Activated T-cell treated with anti-CD3 and anti-CD28 coated beads for 4 hours (primary cell): ENCODE measurements at places on chromosomes 12 and 14.

- DNase-seq = no peak
Observed at GRCh38 chr12:13849456-13849855, 131.9 kb downstream of the GRIN2B start.

GRCh38 chr12:65956056-65956738, 131.9 kb downstream of the HMGA2 start:
- no peak for DNase-seq

- DNase-seq = no peak
Observed at GRCh38 chr12:26678697-26679660, 154.0 kb downstream of the ITPR2 start.

- DNase-seq = no peak
Observed at GRCh38 chr12:54039417-54040147, 6.7 kb downstream of the HOXC5 start.

DNA sequence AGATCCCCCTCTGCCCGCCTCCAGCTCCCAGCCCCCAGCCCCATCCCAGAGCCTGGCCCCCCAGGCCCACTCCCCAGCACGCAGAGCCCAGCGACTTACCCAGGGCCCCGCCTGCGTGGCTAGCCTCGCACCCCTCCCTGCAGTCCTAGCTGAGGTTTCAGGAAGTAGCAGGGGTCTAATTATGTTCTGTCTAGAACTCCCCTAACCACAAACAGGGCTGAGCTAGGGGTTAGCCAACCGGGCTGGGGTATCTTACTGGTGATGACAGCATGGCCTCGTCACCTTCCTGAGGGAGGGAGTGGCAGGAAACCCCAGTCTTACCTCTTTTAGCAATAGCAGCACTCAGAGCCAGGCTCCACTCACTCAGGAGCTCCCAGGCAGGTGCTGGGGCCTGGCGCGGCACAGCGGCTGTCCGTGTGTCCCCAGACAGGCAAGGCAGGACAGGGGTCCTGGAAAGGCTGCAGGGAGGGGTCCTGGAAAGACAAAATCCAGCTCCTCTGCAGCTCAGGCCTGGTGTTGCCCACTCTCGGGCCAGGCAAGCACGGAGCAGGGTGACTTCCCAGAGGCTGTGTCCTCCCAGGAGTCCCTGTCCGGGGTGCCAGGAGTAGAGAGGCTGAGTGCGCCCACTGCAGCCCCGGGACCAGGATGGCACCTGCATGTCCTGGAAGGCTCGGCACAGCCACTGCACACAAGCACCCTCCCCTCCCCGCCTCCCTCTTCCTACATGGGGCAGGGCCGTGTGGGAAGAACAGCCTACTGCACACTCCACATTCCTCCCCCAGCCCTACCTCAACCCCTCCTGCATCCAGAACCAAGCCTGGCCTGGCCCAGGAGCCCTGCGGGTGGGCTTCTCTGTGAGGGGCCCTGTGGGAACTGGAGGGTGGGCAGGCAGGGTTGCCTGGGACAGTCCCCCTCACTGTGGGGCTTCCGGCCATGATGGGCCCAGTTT, at the start of gene GPR132:
GPR132 (minus strand) TSS at position 151 of the 949 bp plus-strand sequence. CDS start 10,010 bp downstream, outside the sequence.
- DNase-seq = peak; percentile 74

GRCh38 chr14:53620317-53620716, 336.3 kb downstream of the BMP4 start:
- no peak for DNase-seq

GRCh38 chr12:101777978-101778377, 38.7 kb upstream of the SYCP3 start:
- DNase-seq = no peak
